ENCODE measurements at places on chromosomes 3 and 15.

DNA sequence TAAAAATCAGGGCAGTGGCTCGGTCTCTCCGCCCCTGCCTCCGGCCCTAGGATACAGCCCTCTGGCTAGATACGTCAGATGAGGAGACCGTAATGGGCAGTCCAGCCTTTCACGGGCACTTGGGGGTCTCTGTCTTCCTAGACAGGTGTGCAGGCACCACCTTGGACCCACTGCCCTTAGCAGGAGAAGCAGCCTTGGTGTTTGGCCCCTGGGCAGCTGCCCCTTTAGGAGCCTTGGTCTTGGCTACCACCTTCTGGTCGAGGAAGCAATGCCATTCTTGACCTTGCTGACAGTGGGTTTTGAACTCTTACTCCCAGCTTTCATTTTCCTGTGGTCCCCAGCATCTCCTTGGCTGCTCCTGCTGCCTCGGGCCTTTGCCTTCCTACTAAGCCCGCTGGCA is 149.7 kb upstream of the FRMD4B start:
- DNase-seq, result no peak

DNA sequence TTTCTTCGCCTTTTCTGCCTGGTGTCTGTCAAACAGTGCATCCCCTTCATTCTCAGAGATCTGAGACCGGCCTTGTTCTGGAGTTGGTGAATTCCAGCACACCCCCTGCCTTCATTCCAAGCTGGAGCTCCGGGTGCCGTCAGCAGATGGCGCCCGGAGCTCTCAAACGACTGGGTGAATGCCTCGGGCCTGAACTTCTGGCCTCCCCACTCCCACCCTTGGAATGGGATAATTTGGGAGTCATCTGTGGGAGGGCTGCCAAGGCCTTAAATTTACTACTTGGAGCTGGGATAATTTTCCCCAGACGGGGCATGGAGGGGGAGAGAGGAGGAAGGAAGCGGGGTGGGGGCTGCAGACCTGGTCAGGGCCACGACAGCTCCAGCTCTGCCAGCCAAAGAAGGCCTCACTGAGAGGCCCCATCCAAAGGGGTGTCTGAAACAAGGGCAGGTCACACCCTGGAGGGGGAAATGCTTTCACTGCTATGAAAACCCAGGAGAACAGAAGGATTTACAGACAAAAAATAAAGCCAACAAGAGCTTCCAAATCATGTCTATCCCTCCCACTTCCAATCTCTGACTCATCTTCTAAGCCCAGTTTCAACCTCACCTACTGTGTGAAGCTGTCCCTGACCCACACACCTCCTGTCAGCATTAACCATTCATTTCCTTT is 187.9 kb downstream of the OPA1 start:
- no peak for DNase-seq

GRCh38 chr3:139745831-139746230 is 68.1 kb upstream of the NMNAT3 start:
- no peak for DNase-seq

- no peak for DNase-seq
Measured at GRCh38 chr3:9172851-9173321, 76.6 kb downstream of the SRGAP3 start.

DNA sequence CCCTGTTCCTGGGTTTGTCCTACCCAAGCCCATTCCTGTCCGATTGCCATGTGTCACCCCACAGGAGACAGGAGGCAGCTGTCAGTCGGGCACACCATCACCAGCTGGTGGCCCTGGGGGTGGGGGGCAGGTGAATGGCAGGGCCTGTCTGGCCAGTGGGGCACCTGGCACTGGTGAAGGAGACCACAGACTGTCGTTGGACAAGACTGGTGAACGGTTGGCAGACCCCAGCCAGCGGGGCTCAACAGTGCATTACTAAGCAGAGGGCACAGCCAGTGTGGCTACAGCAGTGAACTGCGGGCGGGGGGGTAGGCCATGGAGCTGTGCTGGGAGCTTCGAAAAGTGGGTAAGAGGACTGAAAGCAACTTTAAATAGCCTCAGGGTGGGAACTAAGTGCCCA is 2.1 kb downstream of the SEMA7A start:
- DNase-seq, result no peak

- no peak for DNase-seq
Measured at GRCh38 chr3:11346416-11346815, 74.2 kb downstream of the ATG7 start.

- no peak for DNase-seq
Measured at GRCh38 chr3:123327956-123328850, 120.7 kb downstream of the ADCY5 start.

- DNase-seq, result no peak
Measured at GRCh38 chr15:63086947-63087346, 34.7 kb upstream of the LACTB start.

- no peak for DNase-seq
Measured at GRCh38 chr3:37499864-37500263, 325.5 kb upstream of the LRRFIP2 start.

- no peak for DNase-seq
Measured at GRCh38 chr3:98921957-98922356, 20.5 kb upstream of the DCBLD2 start.

GRCh38 chr3:133865136-133865855 is 30.4 kb downstream of the RAB6B start:
- DNase-seq, result no peak

DNA sequence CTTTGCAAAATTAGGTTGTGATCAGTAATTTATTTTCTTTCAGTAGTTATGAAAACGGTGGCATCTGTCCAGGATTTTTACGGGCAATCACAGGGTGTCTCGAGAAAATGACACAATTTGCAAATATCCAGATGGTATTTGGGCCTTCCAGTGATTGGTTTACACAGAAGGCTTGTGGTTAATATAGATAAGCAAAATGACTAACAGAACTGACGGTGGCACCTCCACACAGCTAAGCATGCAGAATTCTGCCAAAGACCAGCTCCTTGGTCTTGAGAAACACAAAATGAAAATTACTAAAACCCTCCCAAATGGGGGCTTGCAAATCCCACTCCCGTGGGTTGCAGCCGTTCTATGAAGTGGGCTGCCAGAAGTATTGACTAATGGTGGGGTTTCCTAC is 5.5 kb downstream of the ARHGEF3 start:
- no peak for DNase-seq

DNA sequence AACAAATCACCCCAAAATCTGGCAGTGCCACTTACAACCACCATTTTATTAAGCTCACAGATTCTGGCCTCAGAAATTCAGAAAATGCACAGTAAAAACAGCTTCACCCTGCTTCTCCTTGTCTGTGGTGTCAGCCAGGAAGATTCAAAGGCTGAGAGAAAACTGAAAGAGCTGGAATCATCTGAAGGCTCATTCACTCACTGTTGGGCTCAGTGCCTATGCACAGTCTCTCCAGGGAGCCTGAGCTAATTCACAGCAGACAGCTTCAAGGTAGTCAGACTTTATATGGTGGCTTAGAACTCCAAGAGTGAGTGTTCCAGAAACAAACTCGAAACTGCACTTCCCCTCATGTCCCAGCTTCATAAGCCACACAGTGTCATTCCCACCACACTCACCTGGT is 16.5 kb upstream of the PLOD2 start:
- DNase-seq, result no peak

Measured in activated CD4-positive, alpha-beta T cell treated with anti-CD3 and anti-CD28 coated beads for 1 hour (primary cell).